Ascending aorta (tissue), 2 donors: ENCODE measurements at places on chromosomes 1 and 21.

DNA sequence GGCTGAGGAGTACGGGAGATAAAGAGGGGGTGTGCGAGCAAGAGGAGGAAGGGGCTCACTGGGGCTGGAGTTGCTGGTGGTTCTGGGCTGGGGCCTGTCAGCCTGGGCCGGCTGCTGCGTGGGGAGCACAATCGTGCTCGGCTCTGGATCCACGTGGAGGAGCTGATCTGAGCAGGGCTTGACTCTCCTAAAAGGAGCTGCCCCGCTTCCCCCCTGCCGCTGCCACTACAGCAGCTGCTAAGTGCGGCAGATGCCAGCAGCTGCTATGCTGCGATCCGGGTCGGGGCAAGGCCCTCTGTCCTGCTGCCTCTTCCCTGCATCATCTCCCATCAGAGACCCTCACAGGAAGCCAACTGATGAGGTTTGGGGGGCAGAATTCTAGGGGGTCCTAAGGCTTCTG lies 165.9 kb downstream of the PCBP3 start:
- no peak for DNase-seq

GRCh38 chr1:237858992-237859391 lies 31.7 kb downstream of the ZP4 start:
- no peak for DNase-seq

DNA sequence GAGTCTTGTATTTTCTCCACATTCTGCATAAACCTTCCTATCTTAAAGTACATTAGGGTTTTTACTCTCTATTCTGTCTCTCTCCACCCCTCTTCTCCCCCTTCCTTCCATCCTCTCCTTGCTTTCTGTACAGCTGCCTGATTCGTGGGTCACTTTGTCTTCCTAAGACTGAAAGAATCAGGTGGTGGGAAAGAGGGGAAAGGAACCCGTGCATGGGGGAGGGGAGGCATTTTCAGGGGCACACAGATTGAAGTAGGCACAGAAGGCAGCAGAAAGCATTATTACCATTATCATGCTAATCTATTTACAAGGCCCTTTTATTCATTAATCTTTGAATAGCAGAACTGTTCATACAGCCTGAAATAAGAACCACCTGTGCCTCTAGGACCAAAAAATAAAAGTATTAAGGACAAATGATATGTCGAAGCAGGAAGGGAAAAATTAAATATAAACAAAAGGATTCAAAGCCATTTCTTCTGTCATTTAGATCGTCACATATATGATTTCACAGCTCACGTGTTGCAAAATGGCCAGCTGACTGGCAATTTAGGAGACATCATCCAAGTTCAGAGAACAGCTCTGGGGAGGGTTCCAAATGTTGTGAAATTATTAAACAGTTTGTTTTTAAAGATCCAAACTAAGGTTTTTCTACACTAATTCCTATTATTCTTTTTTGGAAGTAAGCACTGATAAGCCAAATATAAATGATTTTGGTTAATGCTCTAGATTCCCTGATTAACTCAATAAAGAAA lies 154.6 kb downstream of the PBX1 start:
- no peak for DNase-seq

DNA sequence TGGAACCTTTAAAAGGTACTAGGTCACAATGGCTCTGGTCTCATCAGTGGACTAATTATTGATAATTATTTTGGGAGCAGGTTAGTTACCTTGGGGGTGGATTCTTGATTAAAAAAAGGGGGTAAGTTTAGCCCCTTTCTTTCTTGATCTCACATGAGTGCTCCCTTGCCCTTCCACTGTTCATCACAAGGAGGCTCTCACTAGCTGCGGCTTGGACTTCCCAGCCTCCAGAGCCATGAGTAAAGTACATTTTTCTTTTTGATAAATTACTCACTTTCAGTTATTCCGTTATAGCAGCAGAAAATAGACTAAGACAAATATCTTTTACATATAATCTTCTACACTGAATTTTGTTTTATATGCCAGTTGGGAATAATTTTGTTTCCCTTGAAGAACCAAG lies 254.8 kb upstream of the DEPDC1 start:
- no peak for DNase-seq

- DNase-seq, result no peak
These were observed 60.1 kb upstream of the TARBP1 start for GRCh38 chr1:234538930-234539649.
